ENCODE measurements at places on chromosomes 16 and 17. TPM values are rescaled to one million over a fixed set of nuclear protein-coding genes. Genes with fewer than 3 reads are reported as not detected.

- DNase-seq: no peak
Observed at GRCh38 chr17:30243568-30243967, 8.1 kb upstream of the SLC6A4 start.

Gene NXN
- 65.3 TPM for polyA plus RNA-seq

Gene FAM171A2
- polyA plus RNA-seq: 2.3 TPM

DNA sequence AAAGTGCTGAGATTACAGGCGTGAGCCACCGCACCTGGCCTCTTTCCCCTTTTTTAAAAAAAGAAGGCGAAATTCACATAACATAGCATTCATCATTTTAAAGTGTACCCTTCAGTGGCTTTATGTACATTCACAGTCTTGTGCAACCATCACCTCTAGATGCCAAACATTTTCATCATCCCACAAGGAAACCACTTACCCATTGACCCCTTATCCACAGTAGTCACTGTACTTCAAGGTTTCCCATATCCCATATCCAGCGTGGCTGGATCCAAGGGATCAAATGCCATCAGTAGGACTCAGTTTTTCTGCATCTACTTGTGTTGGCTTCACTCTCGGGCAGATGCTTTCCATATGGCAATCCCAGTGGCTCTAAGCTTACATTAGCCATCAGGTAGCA is 50.3 kb downstream of the BMERB1 start:
- no peak for DNase-seq

GRCh38 chr17:3683054-3683511 is 12.9 kb downstream of the P2RX5 start:
- no peak for DNase-seq

GRCh38 chr16:69039333-69039941 is 66.0 kb upstream of the HAS3 start:
- DNase-seq: no peak

DNA sequence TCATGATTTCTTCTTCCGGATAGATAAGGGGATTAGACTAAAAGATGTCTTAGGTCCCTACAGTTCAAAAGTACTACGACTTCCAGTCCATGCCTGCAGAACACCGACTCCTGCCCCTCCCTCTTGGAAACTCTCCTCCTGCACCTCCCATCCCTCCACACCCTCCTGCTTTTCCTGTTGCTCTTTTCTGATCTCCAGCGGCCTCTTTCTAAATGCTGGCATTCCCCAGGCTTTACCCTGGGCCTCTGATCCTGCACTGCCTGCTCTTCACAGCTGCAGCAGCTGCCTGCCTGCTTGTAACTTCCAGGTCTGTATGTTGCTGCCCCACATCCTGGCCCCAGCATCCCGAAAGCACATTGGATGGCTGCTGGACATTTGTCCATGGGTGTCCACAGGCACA is 154.2 kb downstream of the KCNJ12 start:
- no peak for DNase-seq

- no peak for DNase-seq
Observed at GRCh38 chr17:46841561-46842379, 9.6 kb upstream of the WNT9B start.

- no peak for DNase-seq
Observed at GRCh38 chr17:1612400-1612799, 16.2 kb downstream of the SLC43A2 start.

Gene SEPTIN12
- not detected for polyA plus RNA-seq

GRCh38 chr17:14316126-14316832 is 15.4 kb downstream of the HS3ST3B1 start:
- DNase-seq: no peak

Gene SLC16A11
- not detected for polyA plus RNA-seq

Gene PIK3R5
- polyA plus RNA-seq: not detected

Gene CA5A
- polyA plus RNA-seq: not detected

Data from BJ (cell line).